ENCODE measurements at places on chromosomes 16 and 17. TPM values are rescaled to one million over a fixed set of nuclear protein-coding genes. Genes with fewer than 3 reads are reported as not detected.

ALOXE3 gene
- not detected for polyA plus RNA-seq

CFAP97D1 gene
- not detected for polyA plus RNA-seq

NPIPA1 gene
- polyA plus RNA-seq = 83.4 TPM

TMEM219 gene
- 119 TPM for polyA plus RNA-seq

CIBAR2 gene
- 0.22 TPM for polyA plus RNA-seq

DNA sequence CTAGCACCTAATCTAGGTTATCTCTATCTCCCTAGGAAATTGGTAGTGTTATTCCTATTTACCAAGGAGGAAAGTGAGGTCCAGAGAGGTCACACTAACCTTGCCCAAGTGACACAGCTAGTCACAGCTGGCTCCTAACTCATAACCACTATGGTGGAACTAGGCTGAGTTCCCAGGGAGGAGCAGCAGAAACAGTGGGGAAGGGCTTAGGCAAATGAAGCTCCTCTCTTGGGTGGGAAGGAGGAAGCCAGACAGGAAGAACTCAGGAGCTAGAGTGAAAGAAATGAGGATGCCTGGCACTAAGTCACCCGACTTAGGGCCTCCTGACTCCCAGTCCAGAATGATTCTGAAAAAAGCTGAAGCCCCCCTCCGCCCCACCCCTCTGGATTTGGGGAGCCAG is 34.5 kb downstream of the PSME3IP1 start:
- DNase-seq = no peak

- DNase-seq = no peak
These were observed 244.1 kb upstream of the MON1B start for GRCh38 chr16:76946879-76947278.

DNA sequence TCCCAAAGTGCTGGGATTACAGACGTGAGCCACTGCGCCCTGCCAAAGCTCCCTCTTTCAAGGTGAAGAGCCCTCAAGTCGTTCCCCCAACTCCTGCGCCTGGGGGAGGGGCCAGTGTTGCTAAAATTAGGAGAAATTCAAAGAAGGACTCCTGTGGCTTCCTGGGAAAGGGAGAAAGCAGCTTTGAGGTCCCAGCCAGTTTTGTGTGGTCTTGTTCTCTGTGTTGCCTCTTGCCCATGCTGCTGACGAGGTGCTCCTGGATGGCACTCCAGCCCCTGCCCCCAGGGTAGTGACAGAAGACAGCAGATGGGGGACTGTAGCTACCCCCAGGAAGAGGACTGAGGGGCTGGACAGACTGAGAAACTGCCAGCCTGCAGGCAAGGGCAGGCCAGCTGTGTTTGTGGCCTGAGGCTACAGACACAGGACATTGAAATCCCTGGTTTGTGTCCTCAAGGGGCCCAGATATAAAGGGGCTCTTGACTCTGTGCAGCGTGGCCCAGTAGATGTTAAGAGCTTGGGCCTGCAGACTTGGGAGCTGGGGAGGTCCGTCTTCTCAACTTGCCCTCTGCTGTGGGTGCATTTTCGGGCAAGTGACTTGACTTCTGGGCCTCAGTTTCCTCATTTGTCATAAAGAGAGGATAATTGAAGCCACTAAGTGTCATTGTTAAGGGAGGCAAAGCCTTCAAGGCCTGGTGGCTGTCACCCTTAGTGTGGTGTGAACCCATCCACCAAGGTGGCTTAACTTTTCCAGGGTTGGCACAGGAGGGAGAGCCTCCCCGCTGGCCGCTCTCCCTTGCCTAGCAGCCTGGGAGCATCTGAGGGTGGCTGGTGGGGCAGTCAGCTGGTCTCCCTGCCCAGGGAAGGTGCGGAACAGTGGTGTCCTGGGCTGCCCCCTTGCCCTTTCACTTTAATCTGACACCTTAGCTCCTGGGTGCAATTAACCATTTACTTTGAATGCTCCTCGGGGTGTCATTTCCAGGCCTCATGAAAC is 4.1 kb downstream of the UBALD2 start:
- DNase-seq = no peak

DNA sequence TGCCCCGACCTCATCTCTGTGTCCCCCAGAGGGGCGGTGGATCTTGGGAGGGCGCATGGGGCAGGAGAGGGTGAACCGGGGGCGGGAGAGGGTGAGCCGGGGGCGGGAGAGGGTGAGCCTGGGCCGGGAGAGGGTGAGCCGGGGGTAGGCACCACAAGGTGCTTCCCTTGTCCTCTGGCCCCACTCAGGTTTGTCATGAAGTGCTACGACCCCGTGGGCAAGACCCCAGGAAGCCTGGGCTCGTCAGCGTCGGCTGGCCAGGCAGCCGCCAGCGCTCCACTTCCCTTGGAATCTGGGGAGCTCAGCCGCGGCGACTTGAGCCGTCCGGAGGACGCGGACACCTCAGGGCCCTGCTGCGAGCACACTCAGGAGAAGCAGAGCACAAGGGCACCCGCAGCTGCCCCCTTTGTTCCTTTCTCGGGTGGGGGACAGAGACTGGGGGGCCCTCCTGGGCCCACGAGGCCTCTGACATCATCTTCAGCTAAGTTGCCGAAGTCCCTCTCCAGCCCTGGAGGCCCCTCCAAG is 18.9 kb downstream of the ASPSCR1 start:
- no peak for DNase-seq

- no peak for DNase-seq
These were observed 55.5 kb downstream of the SYT17 start for GRCh38 chr16:19223235-19224170.

GRCh38 chr17:33145941-33146340 is 147.2 kb downstream of the ASIC2 start:
- no peak for DNase-seq

DNA sequence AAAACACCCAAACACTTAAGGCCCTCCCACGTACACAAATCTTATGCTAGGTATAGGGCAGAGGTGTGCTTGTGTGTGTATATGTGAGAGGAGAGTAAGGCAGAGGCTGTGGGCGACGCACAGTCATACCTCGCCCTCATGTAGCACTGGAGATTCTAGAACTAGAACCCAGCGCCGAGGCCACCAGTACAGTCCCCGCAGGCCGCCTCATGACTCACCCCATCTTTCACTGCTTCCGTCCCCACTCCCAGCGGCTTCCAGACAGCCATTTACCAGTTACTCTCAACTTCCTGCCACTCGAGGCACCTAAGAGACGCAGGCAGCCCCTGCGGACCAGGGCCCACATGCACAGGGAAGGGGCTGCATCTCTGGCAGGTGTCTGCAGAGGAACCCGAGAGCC is 23.2 kb upstream of the CYTH1 start:
- no peak for DNase-seq

DNA sequence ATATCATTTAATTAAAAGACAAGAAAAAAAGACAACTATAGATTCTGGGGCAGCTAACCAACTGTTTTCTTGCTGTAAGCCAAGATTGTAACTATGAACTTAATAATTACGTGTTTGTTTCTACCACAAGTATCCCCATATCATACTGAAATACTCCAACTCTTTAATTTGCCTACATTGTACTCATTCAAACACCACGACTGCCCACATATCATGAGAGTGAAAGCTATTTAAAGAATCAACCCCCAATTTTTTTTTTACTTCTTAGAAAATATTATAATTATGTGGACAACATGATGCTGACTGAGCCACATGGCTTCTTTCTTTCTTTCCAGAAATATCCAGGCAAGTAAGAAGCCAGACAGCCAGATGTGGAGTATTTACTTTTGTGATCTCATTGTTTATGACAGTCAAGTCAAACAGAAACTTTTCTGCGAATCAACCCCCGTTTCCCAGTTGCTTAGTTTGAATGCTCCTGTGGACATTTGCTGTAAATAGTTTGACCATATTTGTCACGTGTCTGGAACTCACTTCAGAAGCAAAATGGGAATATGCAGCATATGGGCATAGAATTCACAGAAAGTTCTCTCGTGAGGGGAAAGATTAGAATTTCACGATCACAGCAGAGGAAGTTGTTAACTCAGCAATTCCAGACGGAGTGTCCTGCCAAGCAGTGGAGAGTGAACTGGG is 126.8 kb upstream of the PSMD7 start:
- DNase-seq = no peak

GRCh38 chr16:16956376-16956775 is 514.4 kb downstream of the XYLT1 start:
- no peak for DNase-seq

- no peak for DNase-seq
These were observed 4.2 kb downstream of the TRADD start for GRCh38 chr16:67155295-67156142.

DNA sequence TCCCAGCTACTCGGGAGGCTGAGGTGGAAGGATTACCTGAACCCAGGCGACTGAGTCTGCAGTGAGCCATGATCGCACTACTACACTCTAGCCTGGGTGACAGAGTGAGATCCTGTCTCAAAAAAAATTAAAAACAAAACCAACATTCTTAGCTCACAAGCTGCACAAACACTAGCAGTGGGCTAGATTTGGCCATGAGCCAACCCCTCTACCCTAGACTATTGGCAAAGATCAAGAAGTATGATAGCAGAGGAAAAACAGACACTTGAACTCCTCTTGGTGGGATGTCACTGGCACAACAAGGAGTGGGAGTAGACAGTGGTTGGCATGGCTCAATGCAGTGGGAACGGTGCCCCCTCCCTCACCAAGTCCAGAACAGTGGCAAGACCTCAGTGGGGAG is 19.6 kb upstream of the RIPOR1 start:
- DNase-seq = no peak

GRCh38 chr16:85901110-85901509 is 2.1 kb downstream of the IRF8 start:
- DNase-seq = no peak

DNA sequence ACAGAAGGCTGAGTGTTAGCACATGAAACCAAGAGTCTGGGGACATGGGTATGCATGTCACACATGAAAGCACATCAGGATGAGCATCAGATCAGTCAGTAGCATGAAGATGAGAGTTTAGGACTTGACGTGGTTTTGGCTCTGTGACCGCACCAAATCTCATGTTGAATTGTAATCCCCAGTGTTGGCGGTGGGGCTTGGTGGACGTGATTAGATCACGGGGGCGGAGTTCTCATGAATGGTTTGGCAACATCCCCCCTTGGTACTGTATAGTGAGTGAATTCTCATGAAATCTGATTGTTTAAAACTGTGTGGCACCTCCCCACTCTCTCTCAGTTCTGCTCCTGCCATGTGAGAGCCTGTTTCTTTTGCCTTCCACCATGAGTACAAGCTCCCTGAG is 46.4 kb downstream of the CNGB1 start:
- no peak for DNase-seq

- no peak for DNase-seq
These were observed 99.8 kb downstream of the SHISA6 start for GRCh38 chr17:11340803-11341202.
